ENCODE measurements at places on chromosomes 4 and X.
A peak's percentile ranks its signal among the peaks of the same experiment; 100 is the strongest.

DNA sequence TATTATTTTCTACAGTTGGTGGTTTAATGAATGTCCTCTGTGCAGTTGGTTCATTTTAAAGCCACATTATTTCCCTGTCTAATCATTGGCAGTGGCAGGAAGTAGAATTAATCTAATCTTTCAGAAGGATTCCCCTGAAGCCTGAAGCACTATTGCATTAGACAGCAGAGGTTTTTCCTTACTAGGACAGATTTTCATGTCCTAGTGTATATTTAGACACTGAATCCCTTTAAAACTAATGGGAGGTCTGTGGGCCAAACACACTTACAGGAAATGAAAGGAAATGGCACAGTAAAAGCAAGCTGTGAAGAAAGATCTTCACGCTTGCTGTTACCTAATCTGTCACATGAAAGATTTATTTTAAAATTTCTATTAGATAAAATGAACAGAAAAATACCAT, 165.2 kb downstream of the SLC39A8 start:
- no peak for DNase-seq

- no peak for DNase-seq
Observed at GRCh38 chrX:125544031-125544660, 224.5 kb downstream of the TEX13C start.

GRCh38 chrX:118513120-118513898, 17.7 kb downstream of the DOCK11 start:
- no peak for DNase-seq

DNA sequence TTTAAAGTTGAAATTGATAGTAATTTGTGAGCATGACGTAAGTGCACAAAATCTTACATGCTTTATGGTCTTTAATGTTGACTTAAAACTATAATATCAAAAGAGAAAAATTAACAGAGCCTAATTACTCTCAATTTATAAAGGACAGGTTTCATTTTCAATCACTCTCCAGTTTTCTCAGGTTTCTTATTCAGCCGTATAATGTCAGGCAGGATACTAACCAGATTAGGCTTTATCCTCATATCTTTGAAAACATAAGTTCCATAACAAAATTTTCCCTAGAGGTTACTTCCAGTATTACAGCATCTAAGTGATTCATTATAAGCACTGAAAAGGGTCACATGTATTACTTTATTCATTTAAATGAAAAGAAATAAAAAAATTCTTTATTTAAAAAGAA, 492.1 kb downstream of the PACRGL start:
- DNase-seq: no peak

GRCh38 chrX:68115371-68115770, 317.9 kb downstream of the OPHN1 start:
- DNase-seq: no peak

DNA sequence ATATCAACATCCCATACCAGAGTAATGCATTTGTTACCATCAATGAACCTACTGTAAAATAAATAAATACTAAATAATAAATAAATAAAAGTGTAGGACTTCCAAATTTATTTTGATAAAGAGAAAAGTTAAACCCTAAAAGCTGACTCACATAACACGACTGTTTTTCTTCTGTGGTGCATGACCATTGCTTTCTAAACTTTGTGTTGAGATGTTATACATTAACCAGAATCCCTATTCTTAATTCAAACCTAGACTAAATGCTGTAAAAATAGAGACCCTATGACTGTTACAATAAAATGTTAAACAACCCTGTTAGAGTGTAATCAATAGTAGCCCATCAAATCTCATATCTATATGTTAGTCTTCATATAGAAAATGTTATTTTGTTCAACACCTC, 20.9 kb upstream of the PRMT9 start:
- no peak for DNase-seq

DNA sequence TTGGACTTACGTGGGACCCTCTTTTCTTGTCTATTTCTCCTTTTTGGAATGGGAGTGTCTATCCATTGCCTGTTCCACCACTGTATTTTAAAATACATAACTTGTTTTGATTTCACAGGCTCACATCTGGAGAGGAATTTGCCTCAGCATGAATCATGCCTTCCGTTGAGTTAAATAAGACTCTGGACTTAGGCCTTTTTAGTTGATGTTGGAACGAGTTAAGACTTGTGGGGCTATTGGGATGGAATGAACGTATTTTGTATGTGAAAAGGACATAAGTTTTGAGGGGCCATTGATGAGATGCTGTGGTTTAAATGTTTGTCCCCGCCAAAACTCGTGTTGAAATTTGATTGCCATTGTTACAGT, 66.2 kb downstream of the BEX3 start:
- DNase-seq: no peak

DNA sequence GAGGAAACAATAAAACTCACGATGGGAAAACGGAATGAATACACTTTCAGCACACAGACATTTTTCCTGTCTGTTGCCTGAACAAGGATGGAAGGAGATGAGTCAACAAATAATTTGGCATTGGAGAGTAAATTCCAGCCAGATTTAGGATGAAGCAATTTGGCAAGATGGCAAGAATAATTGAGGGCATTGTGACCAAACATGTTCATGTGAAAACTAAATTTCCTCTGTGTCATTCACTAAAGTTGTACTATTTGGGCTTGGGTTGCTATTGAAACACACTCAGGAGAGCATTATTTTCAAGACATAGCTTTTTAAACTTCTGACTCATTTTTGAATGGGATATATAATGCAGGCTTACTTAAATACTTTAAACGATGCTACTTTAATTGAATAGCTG, 1614.4 kb downstream of the PCDH19 start:
- no peak for DNase-seq

DNA sequence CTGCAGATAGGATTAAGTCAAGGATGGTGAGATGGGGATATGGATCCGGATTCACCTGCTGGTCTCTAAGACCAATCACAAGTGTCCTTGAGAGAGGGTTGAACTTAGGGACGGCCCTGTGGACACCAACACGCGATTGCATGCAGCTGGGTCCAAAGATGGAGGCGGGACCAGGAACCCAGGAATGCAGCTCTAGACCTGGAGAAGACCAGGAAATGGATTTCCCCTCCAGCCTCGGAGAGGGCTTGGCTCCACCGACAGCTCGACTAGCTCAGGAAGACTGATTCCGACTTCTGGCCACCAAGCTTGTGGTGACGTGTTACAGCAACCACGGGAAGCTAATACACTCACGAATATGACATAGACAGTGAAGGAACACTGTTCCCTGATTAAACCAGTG, 4.7 kb downstream of the C4orf50 start:
- DNase-seq: no peak

DNA sequence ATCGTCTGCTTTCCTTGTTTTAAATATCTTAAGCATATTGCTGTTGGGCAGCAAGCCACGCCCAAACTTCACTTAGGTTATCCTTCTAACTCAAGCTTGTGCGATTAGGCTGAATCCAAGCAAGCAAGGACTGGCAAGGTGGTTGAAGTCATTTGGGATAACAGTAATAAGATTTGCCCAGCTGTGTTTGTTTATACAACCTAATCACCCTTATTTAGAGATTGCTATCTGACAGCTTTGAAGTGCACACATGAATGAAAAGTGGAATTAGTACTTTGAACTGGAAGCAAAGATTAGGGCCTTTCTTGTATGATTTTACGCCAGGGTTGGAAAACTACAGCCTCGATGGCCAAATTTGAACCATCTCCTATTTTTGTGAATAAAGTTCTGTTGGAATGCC, 182.1 kb downstream of the ASB9 start:
- DNase-seq: no peak

- DNase-seq: no peak
Observed at GRCh38 chr4:147060151-147060931, 114.7 kb upstream of the TTC29 start.

DNA sequence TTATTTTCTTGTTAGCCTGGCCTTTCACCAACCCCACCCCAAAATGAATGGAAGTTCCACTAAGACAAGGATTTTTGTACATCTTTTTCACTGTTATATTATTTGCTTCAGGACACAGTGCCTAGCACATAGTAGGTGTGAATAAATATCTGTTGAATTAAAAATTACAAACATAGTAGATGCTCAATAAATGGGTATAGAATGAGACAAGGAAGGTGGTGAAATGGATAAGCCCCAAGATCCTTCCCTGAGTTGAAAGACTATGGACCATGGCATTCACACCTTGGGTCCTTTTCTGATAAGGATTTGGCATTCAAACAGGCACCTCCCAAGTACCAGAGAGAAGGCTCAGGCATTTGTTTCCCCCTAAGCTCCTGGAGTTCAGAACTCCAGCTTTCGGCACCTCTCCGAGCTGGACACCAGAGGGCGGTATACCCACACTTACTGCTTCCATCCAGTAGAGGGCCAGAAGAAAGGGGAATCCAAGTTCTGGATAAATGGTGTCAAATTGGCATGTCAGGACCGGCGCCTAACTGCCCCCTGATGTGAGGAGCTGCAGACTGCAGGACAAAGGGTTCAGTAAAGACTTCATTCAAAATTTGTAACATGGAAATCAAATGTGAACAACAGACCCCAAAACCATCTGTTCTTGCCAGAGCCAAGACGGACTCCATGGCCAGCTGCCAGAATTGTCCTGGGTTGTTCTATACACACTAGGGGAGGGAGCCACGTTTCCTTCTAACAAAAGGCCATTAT, 193.0 kb downstream of the GPC3 start:
- peak; percentile 38 for DNase-seq

DNA sequence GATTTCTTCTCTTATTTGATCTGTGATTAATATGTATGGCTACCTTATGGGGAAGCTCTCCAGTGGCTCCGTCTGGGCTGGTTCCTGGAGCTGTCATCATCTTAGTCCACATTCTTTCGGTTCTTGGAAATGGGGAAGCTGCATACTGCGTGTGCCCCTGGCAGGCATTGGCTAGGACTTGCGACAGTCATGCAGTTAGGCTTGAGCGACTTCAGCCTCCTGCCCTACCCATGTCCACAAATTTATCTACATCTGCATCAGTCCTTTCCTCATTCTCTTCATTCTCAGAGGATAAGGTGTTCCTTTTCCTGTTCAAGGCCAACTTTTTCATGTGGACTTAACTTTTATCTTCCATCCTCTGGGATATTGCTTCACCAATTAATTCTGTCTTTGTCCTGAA, 214.2 kb downstream of the RELL1 start:
- no peak for DNase-seq

- peak; percentile 99 for DNase-seq
Observed at GRCh38 chr4:1767770-1768366, 25.2 kb upstream of the FGFR3 start.

DNA sequence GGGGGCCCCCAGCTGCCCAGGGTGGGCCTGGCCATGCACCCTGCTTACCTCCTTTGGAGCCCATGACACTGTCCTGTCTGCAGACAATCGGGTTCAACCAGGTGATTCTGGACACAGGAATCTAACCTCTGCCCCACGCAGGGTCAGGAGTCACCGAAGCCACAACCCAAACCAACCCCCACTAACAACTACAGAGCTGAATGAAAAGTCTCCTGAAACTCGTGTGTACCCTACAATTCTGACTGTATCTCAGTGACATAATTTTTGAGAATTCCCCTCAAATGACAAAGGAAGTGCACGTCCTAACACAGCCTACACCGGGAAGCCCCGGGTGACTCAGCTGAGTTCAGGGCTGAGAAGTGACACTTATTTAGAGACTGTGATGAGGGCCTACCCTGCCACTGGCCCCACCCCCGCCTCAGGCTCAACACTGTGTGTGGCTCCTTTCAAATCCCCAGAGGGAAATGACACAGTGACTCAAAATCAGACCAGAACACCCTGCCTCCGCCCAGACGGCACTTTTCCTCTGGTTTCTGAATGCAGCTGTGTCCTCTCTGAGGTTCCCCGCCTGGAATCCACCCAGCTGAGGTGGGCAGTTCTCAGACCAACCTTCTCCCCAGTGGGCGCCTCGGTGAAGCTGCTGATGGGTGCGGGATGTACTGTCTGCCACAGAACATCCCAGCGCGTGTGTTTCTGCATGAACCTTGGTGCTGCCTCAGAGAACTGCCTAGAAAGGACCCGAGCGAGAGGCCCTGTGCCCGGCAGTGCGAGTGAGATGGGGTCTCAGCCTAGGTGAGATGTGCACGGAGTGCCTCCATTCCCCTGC, 9.9 kb downstream of the TNIP2 start:
- DNase-seq: no peak

GRCh38 chr4:152929888-152930287, 6.2 kb upstream of the FHDC1 start:
- no peak for DNase-seq

GRCh38 chrX:136825771-136826170, 45.0 kb upstream of the ARHGEF6 start:
- no peak for DNase-seq

DNA sequence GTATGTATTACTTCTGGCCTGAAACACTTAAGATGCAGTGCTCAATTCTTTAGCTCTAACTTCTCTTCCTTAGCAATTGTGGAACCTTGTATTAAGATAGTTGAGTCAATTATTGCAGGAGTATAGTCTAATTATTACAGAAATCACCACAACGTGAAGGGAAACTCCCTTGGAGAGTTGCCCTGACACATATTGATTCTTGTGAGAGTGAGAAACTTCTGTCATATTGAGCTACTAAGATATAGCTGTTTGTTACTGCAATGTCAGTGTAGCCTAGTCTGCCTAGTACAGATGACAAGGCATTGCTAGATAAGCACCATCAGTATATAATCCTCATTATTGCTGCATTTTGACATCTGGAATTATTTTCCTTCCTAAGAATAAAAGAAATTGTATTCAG, 82.7 kb upstream of the TEX13C start:
- DNase-seq: no peak

DNA sequence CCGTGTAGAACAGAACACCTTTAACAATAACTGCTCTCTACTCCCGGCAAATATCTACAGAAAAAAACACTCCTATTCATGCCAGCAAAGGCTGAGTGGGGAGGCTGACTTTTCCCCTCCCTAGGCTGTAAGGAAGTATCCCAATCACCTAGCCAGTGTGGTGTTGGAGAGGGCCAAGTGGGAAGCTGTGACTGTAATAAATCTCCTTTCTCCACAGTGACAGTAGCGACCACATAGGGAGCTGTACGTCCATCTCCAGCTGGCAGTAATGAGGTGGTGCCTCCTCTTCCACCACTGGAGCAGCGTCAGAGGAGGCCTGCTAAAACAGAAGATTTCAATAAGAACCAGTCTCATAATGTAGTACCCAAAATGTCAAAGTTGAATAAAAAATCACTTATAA, 47.9 kb upstream of the PLAC1 start:
- DNase-seq: no peak

DNA sequence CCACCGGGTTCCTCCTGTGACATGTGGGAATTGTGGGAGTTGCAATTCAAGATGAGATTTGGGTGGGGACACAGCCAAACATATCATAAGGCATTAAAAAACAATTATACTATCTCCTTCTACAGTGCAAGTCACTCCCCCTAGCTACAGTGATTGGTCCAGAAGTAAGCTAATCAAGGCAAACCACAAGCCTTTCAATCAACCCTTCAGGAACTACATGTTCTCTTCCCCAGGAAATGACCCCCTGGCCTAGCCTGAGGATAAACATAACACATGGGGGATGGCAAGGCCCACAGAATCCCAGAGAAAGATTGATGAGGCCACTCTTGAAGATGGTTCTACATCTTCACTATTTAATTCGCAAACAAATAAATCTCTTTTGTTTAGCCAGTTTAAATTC, 25.2 kb upstream of the FAM241A start:
- no peak for DNase-seq

GRCh38 chrX:154040307-154040756, 20.6 kb upstream of the IRAK1 start:
- no peak for DNase-seq
